NCI-H1417 treated with DMSO at 0.1 percent for 48 hours (cell line): ENCODE measurements at places on chromosomes 5 and 9.

DNA sequence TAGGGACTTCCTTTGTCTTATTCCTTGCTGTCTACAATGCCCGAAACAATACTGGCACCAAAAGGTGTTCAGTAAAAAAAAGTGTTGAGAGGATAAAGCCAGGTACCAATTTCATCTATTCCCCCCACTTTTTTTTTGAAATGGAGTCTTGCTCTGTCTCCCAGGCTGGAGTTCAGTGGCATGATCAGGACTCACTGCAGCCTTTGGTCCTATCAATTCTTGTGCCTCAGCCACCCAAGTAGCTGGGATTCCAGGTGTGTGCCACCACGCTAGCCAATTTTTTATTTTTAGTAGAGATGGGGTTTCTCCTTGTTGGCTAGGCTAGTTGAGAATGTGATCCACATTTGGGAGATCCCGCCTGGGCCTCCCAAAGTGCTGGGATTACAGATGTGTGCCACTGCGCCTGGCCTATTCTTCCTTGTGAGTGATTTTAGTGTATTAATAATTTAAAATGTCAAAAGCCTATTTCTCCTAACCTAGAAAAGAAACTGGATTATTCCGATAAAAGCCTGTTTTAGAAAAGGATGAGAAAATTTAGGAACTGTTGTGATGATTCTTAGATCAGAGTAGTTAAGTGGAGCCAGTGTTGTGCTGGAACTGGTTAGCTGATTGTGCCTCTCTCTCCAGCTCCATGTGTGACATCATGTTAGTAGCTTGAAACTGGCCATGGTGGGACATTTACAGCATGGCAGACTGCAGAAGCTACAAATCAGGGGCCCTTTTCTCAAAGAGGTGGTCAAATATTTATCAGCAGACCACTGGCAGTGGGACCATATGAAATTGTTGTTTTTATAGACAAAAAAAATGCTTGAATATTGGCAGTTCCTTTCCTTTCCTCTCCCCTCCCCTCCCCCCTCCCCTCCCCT is 14.3 kb downstream of the CDC42SE2 start:
- no peak for DNase-seq

DNA sequence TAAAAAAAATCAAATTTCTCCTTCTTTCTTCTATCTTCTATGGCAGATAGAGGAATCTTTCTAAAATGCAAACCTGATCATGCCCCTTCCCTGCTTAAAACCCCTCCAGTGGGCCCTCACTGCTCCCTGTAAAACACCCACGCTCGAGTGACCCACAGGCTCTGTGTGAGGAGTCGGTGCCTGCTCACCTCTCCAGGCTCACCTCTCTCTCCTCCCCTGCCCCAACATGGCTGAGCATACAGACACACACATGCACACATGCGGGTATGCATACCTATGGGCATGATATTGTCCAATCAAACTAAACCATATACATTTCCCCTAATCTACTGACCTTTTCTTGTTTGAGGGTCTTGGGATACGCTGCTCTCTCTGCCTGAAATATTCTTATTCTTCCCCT is 40.8 kb upstream of the COL15A1 start:
- no peak for DNase-seq

GRCh38 chr5:88659529-88660263 is 223.3 kb downstream of the MEF2C start:
- no peak for DNase-seq

- no peak for DNase-seq
Observed at GRCh38 chr5:9833871-9834270, 203.7 kb upstream of the TAS2R1 start.

- no peak for DNase-seq
Observed at GRCh38 chr5:81080809-81081460, 120.8 kb downstream of the RASGRF2 start.

GRCh38 chr9:104617418-104617817 is 586 bp downstream of the OR13C9 start:
- DNase-seq = no peak

GRCh38 chr9:122096620-122097415 is 3.7 kb upstream of the TTLL11 start:
- no peak for DNase-seq

DNA sequence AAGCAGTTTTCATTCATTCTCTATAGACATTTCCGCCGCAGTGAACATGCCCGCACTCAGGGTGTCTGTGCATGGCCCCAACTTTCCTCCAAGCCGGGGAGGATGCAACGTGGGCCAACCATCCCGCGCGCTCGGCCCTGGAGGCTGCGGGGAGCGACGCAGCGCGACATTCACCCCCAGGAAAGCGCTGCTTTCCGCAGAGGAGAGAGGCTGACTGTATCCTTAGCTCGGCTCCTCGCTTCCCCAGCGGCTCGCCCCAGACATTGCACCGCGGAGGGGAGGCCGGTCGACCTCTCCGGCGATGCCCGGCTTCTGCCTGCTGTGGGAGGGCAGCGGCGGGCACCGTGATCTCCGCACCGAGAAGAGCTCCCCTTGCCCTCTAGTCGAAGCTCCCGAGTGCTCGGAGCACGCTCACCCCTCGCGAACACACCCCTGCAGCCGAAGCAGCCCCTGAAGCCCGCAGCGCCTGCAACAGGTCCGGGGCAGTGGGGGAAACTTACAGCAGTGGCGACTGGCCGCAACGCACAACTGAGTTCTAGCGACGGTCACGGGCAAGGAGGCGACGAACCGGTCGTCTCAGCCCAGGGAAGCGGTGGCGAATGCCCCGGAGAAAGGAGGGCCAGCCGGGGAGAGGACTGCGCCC is 600 bp downstream of the ENC1 start:
- peak; percentile 19 for DNase-seq

DNA sequence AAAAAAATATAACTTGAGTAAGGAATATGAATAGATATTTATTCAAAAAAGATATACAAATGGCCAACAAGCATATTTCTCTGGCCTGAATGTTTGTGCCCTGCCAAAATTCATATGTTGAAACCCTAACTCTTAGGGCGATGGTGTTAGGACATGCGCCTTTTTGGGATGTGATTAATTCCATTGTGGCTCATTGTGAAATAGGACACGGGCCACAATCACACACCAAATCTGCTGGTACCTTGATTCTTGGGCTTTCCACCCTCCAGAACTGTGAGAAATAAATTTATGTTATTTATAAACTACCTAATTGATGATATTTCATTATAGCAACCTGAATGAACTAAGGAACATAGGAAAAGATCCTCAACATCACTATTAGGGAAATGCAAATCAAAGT is 5.7 kb upstream of the IFNA21 start:
- no peak for DNase-seq

DNA sequence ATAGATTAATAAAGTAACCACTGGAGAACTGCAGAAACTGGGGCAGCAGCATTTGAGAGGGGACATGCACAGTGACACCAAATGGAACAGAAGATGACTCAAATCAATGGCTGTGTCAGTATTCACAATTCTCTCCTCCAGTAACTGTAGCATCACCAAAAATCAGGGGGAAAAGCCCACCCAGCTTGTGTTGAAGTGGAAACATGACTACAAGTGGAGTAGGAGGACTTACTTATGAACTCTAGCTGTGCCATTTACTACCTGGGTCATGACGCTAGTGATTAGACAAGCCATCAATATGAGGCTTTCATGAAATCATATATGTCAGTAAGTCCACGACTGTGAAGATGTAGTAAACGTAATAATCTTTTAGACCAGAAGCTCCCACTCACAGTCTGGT is 199.8 kb upstream of the PTGER4 start:
- DNase-seq = no peak

- peak; percentile 25 for DNase-seq
Observed at GRCh38 chr5:115952588-115952987, 9.7 kb upstream of the LVRN start.

- no peak for DNase-seq
Observed at GRCh38 chr5:88503041-88503345, 234.3 kb upstream of the TMEM161B start.

DNA sequence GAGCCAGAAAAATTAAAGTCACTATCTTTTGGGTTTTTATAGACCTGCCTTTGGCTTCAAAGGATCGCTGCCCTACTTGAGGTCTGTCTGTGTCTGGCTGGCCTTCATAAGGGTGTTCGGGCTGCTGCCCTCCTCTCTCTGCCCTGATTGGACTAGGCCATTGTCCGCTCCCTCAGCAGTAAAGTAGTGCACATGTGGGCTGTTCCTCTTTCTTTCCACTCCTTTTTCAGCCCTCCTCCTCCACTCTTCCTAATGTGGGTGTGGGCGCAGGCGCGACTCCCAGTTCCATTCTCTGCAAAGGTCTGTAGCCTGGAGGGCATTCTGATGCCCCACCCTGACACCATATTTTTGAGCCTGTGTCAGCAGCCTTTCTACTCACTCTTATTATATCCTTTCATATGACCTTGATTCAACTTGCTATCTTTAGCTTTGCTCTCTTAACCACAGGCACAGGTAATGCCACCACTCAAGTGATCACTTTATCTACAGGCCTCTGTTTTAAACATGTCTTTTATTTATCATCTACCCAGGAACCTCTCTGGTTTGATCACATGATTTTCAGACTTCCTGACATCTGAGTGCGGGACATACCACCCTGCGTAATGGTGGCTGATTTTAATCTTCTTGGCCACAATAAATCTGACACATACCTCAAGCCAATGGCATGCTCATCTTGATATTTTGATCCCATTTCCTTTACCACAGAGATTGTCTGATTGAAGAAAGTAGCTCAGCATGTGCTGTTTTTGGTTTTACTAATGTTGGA is 144.5 kb downstream of the AOPEP start:
- DNase-seq = no peak

GRCh38 chr5:172342918-172343317 is 59.4 kb upstream of the UBTD2 start:
- no peak for DNase-seq

DNA sequence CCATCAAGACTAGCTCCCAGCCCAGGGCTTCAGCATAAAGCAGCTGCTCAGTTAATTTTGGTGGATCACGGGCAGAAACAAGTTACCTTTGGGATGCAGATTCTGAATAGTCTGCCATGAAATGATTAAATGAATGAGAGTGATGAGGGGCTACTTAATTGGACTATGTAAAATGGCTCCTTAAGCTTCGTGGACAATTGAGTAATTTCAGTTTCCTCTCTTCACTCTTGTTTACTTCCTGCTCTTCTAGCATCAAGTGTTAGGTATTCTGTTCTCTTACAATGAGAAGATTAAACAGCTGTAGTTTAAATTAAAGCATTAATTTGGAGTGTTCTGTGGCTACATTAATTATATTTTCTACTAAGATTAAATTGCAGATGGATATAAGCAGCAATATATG is 28.1 kb downstream of the PIK3R1 start:
- no peak for DNase-seq

DNA sequence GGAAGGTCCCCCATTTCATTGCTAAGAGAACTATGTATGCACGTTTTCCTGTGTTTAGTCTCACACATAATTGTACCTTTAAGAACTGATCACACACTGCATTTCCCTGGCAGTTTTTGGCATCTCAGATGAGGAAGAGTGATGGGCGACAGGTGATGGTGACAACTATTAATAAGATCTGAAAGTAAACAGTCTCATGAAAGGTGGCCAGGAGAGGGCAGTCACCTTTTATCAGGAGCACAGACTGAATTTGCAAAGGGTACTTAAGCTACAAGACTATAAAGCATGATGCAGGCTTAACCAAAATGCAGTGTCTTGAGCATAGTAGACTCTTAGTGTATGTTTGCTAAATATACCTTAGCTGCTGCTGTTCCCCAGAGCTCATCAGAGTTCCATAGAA is 91.5 kb downstream of the GHR start:
- DNase-seq = no peak

- DNase-seq = no peak
Observed at GRCh38 chr5:9104571-9105339, 441.1 kb downstream of the SEMA5A start.

- no peak for DNase-seq
Observed at GRCh38 chr5:87004101-87004500, 263.6 kb upstream of the RASA1 start.

- DNase-seq = no peak
Observed at GRCh38 chr5:180436275-180436674, 57.9 kb upstream of the CNOT6 start.

DNA sequence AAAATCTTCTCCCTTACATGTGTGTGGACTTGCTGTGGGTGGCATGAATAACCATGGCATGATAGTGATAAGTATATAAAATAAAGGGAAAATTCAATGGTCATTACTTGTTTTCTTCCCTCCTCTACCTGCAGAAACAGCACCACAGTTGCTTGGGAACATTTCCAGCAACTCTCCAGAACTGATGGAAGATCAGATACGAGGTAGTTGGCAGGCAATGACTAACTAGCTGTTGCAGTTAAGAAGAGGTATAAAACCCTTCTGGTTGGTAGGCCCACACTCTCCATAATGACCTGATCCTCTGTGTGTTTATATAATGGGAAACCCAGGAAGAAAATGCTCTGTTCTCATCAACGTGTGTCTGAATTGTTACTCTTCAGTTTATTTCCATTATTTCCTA is 185.9 kb downstream of the SYK start:
- no peak for DNase-seq

DNA sequence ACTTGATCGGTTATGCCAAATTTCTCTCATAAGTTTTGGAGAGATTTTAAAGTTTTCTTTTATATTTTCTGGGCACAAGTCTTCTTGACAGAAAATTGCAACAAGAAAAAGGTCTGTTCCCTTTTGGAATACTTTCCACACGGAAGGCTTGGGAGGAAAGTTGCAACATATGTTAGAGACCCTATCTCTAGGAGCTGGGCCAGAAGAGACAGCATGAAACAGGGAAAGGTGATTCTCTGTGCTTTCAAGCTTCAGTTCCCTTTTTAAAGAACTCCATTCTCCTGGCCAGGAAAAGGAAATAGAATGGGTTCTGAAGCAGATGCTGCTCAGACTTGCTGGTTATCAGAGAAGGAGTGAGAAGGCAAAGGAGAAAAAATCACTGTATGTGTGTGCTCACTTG is 368.3 kb downstream of the SPATA31D1 start:
- no peak for DNase-seq

DNA sequence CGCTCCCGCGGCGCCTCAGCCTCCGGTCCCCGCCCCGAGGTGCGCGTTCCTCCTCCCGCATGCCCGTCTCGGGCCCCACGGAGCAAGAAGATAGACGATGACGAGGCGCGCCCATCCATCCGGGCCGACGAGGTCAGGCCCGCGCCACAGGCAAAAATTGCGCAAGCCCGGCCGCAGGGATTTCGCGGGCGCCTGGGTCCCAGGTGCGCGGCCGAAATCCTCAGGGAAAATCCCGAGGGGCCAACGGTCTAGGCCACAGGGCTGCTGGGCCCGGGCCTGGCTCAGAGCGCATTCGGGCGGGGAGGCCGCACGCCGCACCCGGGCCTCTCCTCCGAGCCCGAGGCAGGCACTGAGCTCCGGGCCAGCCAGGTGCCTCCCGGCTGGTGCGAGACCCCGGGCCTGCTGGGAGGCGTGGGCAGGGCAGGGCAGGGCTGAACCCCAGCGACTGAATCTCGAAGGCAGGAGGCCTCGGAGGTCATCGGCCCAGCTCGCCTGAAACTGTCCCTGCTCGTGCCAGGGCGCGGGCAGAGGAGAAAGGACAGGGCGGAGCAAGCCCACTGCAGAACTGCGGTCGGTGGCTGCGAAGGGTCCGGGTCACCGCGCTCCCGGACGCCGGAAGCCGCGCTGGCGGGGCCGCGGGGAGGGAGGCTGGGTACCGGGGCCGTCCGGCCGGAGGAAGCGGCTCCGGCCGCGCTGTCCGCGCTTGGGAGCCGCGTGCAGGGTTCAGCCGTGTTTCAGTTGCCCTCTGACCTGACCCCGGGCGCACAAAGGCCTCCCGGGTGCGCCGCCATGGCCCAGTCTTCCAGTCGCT is 66.8 kb downstream of the FOXD1 start:
- no peak for DNase-seq
